Activated CD4-positive, alpha-beta T cell treated with anti-CD3 and anti-CD28 coated beads for 24 hours (primary cell): ENCODE measurements at places on chromosomes 2 and 18.
A peak's percentile ranks its signal among the peaks of the same experiment; 100 is the strongest.

GRCh38 chr18:13465124-13465446, 246.5 kb downstream of the LDLRAD4 start:
- DNase-seq: no peak

DNA sequence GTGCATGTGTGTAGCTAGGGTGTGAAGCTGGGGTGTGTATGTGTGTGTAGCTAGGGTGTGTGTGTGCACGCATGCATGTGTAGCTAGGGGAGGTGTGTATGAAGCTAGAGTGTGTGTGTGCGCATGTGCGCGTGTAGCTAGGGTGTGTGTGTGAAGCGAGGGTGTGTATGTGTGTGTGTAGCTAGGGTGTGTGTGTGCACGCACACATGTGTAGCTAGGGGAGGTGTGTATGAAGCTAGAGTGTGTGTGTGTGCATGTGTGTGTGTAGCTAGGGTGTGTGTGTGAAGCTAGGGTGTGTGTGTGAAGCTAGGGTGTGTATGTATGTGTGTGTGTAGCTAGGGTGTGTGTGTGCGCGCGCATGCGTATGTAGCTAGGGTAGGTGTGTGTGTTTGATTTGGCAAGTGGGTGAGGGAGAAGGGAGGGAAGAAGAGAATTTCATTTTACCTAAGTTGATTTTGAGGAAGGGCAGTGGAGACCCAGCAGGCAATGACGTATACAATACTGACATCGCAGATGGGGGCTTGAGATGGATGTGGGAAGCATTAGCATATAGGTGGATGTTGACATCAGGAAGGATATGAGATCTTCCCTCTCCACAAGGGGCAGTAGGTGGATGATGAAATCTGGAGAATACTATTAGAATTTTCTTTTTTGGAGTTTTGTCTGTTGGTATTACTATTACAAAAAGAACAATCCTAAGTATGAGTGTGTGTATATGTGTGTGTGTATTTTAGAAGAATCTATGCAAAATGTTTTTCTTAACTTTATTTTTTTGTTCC, 70.7 kb downstream of the PRELID3A start:
- DNase-seq: no peak

DNA sequence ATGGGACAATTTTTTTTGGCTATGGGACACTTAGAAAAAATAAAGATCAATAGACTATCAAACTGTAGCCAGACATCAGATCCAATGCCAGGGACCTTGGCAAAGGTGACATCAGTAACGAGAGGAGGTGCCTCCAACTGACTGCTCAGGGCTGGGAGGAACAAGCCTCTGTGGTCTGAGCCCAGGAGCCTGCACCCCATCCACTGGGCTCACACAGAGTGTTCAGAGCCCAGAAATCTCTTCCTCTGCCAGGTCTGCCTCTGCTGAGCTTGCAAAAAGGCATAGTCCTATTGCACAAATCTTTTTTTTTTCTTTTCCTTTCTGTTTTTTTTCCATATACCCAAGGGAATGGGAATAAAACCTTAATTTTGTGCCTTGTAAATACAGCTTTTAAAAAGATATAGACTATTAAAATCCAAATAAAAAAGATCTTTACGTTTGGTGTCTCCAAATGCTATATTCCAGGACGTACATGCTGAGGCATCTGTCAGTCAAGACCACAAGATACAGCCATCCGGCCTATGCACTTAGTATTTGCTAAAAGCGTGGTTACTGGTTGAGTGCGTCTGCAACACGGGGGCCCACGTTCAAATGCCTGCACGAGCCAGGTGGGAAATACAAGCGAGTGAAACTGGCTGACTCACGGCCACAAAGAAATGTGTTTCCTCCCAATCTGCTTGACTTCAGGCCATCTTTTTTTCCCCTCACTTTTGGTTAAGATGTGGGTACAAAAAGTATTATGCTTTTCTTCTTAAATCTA, 7.8 kb upstream of the ARHGAP25 start:
- peak; percentile 70 for DNase-seq

DNA sequence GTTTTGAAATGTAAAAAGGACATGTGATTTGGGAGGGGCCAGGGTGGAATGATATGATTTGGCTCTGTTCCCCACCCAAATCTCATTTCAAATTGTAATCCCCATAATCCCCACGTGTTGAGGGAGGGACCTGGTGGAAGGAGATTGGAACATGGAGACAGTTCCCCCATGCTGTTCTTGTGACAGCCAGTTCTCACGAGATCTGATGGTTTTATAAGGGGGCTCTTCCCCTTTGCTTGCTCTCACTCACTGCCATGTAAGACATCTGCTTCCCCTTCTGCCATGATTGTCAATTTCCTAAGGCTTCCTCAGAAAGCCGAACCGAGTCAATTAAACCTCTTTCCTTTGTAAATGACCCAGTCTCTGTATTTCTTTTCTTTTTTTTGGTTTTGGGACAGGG, 39.2 kb downstream of the FECH start:
- no peak for DNase-seq

DNA sequence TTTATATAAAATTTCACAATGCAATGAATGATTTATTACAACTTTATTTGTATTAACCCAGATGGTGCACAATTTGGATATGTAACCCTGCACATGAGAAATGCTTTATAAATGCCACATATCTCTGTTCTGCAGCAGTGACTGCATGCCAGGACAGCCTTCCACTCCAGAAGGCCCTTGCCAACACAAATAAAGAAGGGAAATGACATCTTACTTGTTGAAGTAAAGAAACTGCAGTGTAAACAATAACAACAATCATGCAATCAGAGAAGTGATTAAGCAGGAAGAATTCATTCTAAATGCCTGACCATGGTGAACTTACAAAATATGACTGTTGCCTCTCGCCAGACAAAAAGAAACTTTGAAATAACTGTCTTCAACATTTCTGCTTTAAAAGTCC, 129.9 kb upstream of the CHST9 start:
- no peak for DNase-seq

DNA sequence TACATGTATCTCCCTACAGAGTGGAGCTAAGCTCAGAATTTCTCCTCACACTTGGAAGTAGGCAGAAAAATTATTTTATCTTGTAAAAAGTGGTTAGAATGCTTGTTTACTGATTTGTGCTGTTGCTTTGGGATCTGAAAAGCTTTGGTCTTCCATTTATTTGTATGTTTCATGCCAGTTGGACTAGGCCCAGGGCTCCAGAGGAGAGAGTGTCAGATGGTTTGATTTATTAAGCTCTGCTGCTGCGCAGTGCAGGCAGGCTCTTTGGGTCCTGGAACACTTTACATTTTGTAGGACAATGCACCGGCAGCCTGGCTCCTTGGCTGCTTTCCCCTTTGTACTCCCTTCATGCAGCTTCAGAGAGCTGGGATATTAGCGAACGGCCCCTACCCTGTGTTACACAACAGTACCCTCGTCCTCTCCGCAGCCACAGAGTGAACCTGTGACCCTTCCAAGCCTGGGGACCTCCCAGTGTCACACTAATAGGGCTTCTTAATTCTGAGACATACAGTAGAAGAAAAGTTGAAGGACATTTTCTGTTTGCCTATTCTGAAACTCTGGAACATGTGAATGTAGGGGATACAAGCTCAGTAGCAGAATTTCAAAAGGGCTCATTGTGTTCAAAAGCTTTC, 56.7 kb upstream of the EML6 start:
- no peak for DNase-seq

- DNase-seq: no peak
Measured at GRCh38 chr2:224775647-224776046, 59.5 kb upstream of the CCDC195 start.

- DNase-seq: no peak
Measured at GRCh38 chr2:232563580-232563979, 13.1 kb downstream of the EIF4E2 start.

DNA sequence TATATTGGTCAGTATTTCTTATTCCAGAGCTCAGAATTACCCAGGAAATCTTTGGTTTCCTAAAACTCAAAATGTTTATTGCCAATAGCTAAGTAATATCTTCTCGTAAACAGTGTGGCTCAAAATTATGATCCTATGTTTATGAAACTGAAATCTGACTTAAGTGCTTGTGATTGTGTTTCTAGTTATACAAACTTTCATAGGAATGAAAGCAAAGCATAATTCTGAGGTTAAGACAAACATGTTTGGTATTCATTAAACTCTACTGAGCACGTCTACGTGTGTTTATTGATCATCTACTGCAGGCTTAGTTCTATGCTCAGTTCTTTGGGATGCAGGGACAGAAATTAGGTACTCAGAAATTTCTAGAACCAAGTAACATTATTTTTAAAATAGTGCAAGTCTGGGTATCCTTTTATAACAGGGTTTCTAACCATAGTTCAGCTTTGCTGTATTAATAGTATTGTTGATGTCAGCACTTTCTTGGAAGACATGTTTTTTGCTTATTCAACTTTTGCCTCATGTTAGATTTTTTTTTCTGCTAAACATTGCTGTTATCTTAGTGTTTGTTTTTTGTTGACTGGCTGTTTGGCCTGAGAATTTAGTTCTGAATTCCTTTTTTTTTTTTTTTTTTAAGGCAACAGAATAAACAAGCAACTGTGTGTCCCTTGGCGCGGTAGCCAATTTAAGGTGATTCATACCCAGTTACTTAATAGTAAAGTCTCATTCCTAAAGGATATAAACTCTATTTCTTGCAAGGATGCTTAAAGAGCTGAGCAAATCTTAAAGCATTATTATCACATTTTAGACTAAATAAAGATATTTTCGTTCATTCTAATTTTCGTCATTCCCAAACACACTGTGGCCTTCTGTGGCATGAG, 31.3 kb downstream of the PTPRM start:
- DNase-seq: no peak

- DNase-seq: no peak
Measured at GRCh38 chr2:98148595-98149332, 61.8 kb downstream of the VWA3B start.

DNA sequence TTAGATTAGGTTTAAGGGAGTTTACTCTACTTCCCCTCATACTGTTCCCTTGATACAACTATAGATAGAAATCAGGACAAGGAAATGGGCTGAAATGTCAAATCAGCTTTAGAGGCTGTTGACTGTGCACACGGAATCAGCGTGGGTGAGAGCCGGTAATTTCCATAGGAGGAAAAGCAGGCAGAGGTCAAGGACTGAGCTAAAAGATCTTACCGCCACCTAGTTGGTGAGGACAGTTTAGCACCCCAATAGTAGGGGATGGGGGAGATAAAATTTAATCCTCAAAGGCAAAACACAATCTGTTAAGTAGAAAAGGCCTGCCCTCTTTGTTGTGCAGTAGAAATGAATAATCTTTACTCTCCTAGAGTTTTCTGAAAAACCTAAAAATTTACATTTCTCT, 1154.5 kb upstream of the CHAC2 start:
- no peak for DNase-seq

GRCh38 chr2:157903626-157904025, 27.5 kb upstream of the ACVR1 start:
- no peak for DNase-seq

DNA sequence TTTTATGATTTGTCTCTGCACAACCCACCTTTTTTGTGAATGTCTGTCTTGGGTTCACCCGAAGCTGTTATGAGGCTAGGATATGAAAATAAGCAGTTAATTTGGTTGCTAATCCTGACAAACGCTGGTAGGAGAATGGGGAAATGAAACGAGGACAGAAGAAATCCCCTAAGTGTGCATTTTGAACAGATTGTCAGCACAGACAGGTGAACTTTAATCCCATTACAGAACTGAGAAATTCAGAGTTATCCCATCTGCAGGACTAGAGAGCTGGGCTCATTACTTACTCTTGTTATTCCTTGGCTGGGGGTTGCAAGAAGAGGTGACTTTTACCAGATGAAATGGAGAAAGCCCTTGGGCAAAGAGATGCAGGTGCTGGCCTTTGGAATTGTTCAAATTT, 123.3 kb upstream of the NYAP2 start:
- DNase-seq: no peak

- no peak for DNase-seq
Measured at GRCh38 chr2:137178951-137179377, 413.6 kb downstream of the THSD7B start.

DNA sequence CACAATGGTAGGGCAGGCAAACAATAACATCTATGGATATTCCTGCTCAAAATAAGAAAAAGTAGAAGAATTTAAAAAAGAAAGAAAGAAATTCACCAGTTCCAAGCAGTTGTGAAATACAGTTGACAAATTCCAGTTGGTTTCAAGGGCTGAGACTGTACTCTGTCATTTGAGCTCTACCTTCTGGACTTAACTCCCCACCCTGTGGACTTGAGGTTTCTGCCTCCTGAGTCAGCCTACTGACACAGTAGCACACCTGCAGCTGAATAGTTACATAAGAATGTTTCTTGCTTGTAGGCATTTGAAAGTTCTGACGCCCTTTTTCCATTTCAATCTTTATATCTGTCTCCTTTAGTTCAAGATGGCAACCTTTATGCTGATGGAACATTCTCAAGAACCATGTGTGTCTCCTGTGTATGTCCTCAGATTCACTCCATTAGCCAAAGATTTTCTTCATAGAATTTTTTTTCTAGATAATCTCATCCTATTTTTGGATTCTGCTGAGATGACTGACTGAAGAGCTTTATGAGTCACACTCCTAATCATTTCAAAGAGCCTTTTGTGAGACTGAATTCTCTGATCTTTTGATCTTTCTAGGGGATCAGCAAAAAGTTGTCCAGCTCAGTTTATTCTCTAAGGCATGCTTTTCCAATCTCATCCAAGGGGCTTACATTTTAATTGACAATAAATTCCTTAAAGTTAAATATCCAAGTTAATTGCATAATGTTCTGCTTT, 19.1 kb downstream of the NETO1 start:
- no peak for DNase-seq

DNA sequence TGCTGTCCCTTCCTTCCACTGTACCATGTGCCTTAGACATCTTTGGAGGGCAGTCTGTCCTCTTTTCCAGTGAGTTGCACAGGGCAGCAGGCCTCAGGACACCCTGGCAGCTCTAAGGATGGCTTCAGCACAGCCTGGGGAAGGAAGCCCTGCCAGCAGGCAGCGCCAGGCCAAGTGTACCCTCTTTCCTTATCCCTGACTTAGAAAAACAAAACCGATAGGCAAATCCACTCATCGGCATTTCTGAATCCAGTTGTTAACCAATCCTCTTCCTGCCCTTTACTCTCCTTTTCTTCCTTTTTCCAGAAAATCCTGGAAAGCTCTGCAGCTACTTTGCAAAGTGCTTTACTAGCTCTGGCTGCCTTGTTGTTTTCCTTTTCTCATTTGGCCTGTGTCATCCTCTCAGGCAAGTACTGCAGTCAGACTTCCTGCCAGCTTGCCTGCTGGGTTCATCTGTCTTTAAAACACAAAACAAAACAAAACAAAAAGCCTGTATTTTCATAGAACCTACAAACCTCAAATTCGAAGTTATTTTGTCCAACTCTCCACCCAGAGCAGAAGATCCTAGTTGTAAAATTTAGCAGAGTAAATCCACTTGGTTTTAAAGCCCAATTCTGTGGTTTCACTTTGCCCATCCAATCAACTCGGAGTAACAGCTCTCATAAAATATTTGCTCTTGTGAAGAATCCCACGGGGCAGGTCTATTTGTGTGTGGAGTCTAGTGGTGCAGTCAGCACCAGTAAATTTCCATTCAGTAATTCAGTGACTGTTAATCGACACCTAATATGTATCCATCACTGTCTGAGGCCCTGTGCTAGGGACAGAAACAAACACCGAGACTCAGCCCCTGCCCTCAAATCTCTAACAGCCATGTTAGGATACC, 45.2 kb downstream of the PCBP1 start:
- no peak for DNase-seq

- no peak for DNase-seq
Measured at GRCh38 chr2:29074411-29074810, at the start of gene PCARE. TSS of gene PCARE (minus strand) at chr2:29074523. CDS start at chr2:29074261, 262 bp downstream.
